Erythroblast (primary cell): ENCODE measurements at places on chromosomes 2 and 18.

DNA sequence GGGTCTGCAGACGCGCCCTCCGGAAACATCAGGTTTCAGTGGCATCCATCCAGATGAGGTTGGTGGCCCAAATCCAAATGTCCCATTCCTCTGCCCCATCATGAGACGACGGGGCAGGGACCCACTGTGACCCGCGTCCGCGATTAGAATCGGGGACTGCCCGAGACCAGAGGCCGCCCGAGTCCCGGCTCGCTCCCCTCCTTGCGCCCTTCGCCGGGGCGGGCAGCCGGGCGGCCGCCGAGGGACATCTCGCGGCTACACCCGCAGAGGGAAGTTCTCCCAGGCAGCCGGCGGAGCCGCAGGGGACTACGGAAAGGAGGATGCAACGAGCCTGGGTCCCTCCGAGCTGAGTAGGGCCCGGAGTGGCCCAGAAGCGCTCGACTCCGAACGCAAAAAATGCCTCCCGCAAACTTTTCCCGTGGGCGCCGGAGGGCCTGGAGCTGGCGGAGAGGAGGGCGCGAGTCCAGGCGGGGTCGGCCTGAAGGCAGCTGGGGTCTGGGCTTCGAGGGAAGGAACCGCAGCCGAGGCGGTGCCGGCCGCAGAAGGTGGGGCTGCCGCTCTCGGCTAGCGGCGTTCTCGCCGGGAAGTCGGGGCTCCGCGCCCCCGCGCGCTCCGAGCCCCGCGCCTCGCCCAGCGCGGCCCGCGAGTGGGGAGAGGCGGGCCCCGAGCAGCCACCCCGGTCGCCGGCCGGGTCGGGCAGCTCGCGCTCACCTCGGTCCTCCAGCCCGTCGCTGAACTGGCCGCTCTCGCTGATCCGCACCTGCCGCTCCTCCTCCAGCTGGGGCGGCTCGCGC is 580 bp downstream of the TMEM163 start:
- no peak for DNase-seq

DNA sequence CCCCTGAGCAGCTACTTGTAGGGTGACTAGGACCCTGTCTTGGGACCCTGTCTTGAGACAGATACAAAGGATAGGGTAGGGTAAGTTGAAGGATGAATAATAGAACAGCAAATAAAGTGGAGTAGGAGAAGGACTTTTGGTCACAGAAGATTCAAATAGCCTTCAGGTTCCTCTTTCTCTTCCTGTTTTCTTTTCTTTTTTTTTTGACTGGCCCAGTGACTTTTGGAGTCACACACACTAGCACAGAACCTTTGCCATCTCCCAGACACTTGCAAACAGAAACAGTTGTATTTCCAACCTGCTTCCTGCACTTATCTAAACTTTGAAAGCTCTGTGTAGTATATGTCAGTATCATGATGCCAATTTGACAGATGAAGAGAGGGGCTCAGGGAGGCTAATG is 108.2 kb downstream of the TDRD15 start:
- no peak for DNase-seq

DNA sequence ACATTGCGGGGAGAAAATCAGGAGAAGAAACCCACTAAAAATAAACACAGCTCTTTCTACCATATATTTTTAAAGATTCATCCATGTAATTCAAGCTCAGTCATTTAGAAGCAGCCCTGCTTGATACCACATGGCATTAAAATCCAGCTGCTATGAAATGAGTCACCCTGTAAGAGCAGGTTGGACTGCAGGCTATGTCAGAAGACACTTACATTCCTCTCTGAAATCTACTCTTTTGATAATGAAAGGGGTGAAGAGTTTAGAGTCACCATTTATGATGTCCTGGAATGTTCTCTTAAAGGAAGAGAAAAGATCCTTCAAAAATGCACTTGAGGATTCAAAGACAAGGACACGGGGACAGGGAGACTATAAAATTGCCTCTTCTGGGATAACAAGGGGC is 100.6 kb upstream of the APCDD1 start:
- no peak for DNase-seq

DNA sequence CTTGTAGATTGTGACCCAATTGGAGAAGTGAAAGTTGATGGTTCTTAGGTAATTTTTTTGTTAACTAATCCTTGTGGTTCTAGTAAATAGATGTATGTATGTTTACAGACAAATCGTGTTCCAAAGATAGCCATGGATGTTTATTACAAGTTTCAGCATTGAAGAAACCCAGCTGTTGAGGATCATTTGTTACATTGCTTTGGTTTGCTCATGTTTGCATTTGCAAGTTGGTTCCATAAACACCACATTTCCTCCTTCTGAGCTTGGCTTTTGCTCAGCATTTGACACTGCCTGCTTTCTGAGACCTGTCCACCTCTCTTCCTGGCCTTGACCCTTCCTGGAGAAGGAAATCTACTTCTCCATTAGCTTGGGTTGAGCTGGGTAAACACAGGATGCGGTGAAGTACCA is 1.8 kb upstream of the CCDC68 start:
- no peak for DNase-seq

GRCh38 chr18:336713-337112 is 68.9 kb upstream of the THOC1 start:
- DNase-seq: no peak

- DNase-seq: no peak
Observed at GRCh38 chr2:10783421-10783820, 29.2 kb downstream of the PDIA6 start.

GRCh38 chr2:144630459-144631215 is 110.7 kb upstream of the ZEB2 start:
- DNase-seq: no peak

DNA sequence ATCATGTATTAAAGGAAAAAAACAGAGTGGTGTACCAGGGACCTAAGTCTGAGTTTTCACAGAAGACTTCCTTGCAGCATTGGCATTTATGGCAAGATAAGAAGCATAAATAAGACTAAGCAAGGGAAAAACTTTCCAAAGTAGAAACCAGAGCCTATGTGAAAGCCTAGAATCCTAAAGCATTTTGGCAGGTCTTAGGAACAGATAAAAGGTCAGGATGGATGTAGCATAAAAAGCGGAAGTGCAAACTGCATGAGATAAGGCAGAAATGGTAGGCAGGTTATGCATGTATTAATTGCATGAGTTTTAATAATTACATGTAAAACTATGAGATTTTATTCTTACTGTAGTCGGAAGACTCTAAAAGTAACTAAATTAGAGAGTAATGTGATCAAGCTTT is 596.5 kb downstream of the SUCLG1 start:
- no peak for DNase-seq

DNA sequence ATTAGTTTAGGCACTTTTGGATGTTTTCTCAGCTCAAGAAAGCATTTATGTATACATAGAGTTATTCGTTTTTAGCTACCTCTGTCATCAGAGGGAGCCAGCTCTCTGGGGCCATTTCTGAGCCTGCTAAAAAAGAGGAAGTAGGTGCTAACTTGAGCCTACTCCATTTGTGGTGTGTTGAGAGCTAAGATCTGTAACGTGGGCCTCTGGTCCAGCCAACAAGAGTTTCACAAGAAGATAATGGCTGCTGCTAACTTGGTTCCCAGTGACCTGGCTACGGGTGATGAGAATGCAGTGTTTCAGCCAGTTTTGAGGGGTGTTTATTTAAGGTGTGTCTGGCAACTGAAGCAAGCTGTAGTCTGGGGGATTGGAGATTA is 182.5 kb downstream of the PRKCE start:
- no peak for DNase-seq

DNA sequence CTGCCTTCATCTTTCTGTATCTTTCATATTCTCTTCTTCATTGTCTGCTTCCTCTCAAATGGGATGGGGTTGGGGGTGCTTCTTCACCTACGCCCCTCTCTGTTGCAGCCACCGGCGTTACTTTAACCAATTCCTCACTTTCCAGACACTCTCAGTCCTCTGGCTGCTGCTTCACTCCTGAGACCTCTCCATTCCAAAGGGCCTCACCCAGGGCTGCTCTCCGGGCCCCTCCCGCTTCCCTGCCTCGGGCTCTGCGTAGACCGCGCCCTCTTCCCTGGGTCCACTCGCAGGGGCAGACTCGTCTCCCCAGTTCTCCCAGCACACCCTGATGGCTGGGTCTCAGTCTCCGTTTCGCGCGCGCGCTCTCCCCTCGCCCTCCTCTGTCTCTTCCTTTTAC is 926 bp downstream of the SERPINB8 start:
- no peak for DNase-seq

DNA sequence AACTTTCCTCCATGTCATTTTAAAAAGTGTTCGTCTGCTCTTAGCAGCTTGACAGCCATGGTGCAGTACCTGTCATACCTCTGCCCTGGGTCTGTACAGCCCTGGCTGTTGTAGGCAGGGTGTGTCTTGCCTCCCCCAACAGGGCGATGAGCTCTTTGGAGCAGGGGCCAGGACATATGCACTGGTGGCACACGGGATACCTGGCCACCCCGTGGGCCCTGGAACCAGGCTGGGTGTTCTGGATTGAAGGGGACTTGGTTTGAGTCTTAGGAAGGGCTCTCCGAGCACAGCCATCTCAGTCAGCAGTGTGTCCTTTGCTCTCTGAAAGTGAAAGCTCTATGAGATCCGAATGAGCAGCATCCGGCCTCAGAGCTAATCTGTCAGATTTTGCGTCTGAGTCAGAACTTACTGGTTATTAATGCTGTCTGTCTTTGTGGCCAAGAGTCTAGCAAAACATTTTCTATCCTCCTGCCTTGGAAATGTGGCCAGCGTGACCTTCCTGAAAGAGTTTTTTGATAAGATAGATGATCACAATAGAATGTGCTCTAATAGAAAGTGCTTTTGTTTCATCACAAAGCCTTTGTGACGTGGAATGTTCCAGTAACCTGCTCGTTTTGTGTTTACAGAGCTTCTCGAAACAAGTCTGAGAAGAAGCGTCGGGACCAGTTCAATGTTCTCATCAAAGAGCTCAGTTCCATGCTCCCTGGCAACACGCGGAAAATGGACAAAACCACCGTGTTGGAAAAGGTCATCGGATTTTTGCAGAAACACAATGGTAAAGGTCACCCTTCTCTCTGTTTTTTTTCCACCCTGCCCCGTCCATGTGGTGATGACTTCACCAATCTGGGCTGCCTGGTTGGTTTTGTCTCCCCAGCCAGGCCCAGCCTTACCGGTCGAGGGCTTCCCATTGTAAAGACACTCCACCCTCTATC is 77.3 kb upstream of the RPL31 start:
- DNase-seq: no peak

DNA sequence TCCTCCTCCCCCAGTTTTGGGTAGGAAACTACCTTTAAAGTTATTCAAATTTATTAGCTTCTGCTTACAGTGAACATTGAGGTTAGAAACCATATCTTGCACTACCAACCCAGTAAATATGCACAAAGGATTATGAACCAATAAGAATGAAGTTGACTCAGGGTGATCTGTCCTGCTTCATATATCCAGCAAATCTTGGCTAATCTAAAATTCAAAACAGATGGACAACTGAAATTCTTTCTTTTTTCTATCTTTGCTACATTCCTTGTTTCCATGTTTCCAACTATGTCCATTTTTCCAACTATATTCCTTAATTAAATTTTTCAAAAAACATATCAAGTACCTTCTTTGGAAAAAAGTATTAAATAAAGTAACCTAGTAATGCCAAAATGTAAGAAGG is 149.3 kb downstream of the FAM124B start:
- no peak for DNase-seq

DNA sequence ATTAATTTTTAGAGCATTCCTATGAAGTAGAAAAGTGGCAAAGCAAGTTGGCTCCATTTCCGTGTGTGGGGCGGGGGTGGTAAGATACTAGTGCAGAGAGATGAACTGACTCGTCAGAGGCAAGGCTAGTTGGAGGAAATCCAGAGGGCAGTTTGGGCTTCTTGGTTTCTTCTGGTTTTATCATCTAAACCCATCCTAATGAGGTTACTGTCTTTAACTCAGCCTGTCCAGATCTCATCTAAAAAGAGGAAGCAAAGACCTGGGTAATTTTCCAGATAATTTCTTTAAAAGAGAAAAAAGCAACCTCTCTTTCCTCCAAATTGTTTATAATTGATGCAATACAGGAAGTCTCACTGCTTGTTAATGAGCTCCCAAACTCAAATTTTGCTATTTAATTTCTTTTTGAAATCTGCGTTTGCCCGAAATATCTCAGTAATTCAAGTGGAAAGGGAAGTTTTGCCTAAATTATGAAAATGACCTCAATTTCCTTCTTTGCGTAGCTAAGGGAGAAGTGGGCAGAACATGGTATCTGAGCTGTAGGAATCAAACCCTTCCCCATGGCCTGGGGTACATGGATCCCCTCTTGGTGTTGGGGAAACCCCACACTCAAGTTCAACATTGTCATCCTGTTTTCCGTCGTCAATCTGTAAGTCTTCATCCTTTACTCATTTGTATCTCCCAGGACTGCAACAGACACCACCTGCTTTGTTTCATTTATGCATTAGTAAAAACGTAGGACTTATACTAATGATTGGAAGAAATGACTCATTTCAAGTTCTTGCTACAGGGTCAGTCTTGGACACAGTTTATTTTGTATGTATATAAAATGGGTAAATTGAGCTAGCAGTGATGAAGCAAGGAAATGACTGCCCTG is 89.1 kb upstream of the KLF7 start:
- DNase-seq: peak; percentile 51

DNA sequence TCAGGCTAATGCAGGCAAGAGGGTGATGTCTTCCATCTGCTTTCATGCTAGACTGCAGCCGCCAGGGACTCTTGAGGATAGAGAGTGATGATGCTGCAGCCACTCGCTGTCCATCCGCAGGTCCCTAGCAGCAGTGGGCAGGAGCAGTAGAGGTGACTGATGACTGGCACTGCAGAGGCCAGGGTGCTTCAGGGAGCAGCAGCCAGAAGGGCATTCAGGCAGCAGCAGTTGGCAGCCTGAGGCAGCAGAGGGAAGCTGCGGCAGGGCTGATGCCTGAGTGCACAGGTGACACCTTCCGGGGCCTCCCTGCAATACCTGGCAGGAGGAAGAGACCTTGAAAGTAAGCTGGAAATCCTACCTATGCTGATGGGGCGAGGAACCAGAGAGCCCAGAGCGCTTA is 214.2 kb downstream of the ICOS start:
- DNase-seq: no peak

- no peak for DNase-seq
Observed at GRCh38 chr2:103230796-103231195, 469.0 kb downstream of the TMEM182 start.

DNA sequence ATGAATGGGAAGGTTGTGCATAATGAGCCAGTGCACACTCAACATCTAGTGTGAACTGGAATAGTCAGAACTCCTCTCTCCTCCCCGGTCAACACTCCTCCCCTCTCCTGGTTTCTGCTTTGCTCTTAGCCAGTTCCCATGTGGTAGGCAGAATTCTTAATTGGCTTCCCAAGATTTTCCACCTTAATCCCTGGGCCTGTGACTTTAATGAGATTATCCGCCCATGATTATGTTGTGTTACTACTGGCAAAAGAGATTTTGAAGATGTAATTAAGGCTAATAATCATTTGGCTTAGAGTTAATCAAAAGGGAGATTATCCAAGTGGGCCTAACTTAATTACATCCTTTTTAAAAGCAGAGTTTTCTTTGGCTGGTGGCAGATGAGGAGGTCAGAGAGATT is 34.2 kb upstream of the REV1 start:
- no peak for DNase-seq

- no peak for DNase-seq
Observed at GRCh38 chr2:238093181-238094140, 6.7 kb upstream of the ESPNL start.

- no peak for DNase-seq
Observed at GRCh38 chr2:16112251-16112971, 172.1 kb downstream of the MYCN start.

- peak; percentile 78 for DNase-seq
Observed at GRCh38 chr2:88190808-88191721, 20.9 kb downstream of the THNSL2 start.
